ENCODE measurements at places on chromosomes 5 and 9. TPM values are rescaled to one million over a fixed set of nuclear protein-coding genes. Genes with fewer than 3 reads are reported as not detected.

Gene BARHL1
- total RNA-seq = not detected

Gene CCL27
- total RNA-seq = not detected

Gene EQTN
- total RNA-seq = not detected

Gene CDHR2
- total RNA-seq = not detected

Gene FOXD4L4
- not detected for total RNA-seq

Gene RIOK2
- total RNA-seq = 16.3 TPM

Gene HINT2
- 31.3 TPM for total RNA-seq
